ENCODE measurements at places on chromosomes 2 and 18. TPM values are rescaled to one million over a fixed set of nuclear protein-coding genes. Genes with fewer than 3 reads are reported as not detected.

DSC1 gene
- total RNA-seq: 1.8 TPM

IL1R2 gene
- total RNA-seq: 1.0 TPM

SOWAHC gene
- total RNA-seq: 17.9 TPM

FAM110C gene
- total RNA-seq: 3.9 TPM

MDH1B gene
- total RNA-seq: 3.5 TPM

CEBPZOS gene
- total RNA-seq: 25.3 TPM

KCNJ3 gene
- total RNA-seq: 9.5 TPM

TMEM200C gene
- 3.6 TPM for total RNA-seq

ARL4C gene
- 43.8 TPM for total RNA-seq

TCF23 gene
- 0.11 TPM for total RNA-seq

KCNIP3 gene
- 11.3 TPM for total RNA-seq

LIMS4 gene
- not detected for total RNA-seq

CD28 gene
- 2.7 TPM for total RNA-seq

ANO7 gene
- 1.4 TPM for total RNA-seq

ALK gene
- 9.5 TPM for total RNA-seq

TBC1D8 gene
- 20.8 TPM for total RNA-seq

MAP3K19 gene
- total RNA-seq: 0.11 TPM

PHOSPHO2 gene
- total RNA-seq: 19.4 TPM

ADD2 gene
- 64.5 TPM for total RNA-seq

DSG4 gene
- total RNA-seq: not detected

PLCL1 gene
- 19.9 TPM for total RNA-seq

C2orf78 gene
- not detected for total RNA-seq

ASB18 gene
- not detected for total RNA-seq

UGT1A4 gene
- not detected for total RNA-seq

ABHD3 gene
- 11.8 TPM for total RNA-seq

UGT1A5 gene
- 0.16 TPM for total RNA-seq

TMEM37 gene
- total RNA-seq: 5.1 TPM

COLEC11 gene
- total RNA-seq: 2.7 TPM

ZC3H6 gene
- total RNA-seq: 31.9 TPM

NCKAP5 gene
- 58.8 TPM for total RNA-seq

MYO5B gene
- 56.7 TPM for total RNA-seq

LAMA1 gene
- 34.4 TPM for total RNA-seq

ALPP gene
- total RNA-seq: not detected

ADRA2B gene
- 1.9 TPM for total RNA-seq

SPHKAP gene
- total RNA-seq: 8.7 TPM

TGFA gene
- 3.4 TPM for total RNA-seq

ADCYAP1 gene
- total RNA-seq: 2.3 TPM

WDR75 gene
- total RNA-seq: 66.4 TPM

TMEM163 gene
- 4.7 TPM for total RNA-seq

CTDP1 gene
- 20.4 TPM for total RNA-seq

ALKAL2 gene
- total RNA-seq: 6.8 TPM

MATN3 gene
- 0.93 TPM for total RNA-seq

CPO gene
- not detected for total RNA-seq

TEKT4 gene
- 0.22 TPM for total RNA-seq

VWC2L gene
- total RNA-seq: 11.5 TPM

NT5DC4 gene
- total RNA-seq: 0.22 TPM

TRIM54 gene
- total RNA-seq: 4.7 TPM

NYAP2 gene
- total RNA-seq: 8.2 TPM

BUB1 gene
- 14.8 TPM for total RNA-seq

CFC1B gene
- total RNA-seq: 0.33 TPM

RAPGEF4 gene
- total RNA-seq: 29.5 TPM

NTSR2 gene
- 0.44 TPM for total RNA-seq

MTCL1 gene
- 26.9 TPM for total RNA-seq

PROKR1 gene
- total RNA-seq: 3.1 TPM
